ENCODE measurements at places on chromosomes 16 and 17. TPM values are rescaled to one million over a fixed set of nuclear protein-coding genes. Genes with fewer than 3 reads are reported as not detected.
A peak's percentile ranks its signal among the peaks of the same experiment; 100 is the strongest.

- no peak for DNase-seq
Measured at GRCh38 chr16:67516296-67517154, 12.1 kb upstream of the RIPOR1 start.

The HOXB7 gene
- total RNA-seq, result not detected

The CDH8 gene
- 69.0 TPM for total RNA-seq

- DNase-seq, result no peak
Measured at GRCh38 chr16:8581831-8582580, 8.3 kb downstream of the TMEM114 start.

DNA sequence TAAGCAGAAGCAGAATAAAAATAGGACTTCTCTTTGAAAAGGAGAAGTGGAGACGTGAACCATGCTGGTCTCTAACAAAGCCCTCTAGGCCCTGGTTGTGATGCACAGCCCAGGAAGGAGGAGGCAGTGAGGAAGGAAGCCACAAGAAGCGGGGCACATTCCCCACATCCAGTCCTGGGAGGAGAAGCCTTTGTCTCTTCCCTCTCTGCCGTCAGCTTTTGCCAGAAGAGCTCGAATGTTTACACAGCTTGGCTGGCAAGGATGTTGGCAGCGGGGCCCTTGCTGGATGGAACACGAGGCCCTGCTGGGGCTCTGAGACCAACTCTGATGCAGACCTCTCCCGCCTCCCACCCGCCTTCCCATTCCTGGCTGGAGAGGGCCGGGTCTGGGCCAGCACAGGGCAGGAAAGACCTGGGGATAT lies 91.3 kb downstream of the MAF start:
- DNase-seq, result peak; percentile 49

The CDH13 gene
- 76.1 TPM for total RNA-seq

DNA sequence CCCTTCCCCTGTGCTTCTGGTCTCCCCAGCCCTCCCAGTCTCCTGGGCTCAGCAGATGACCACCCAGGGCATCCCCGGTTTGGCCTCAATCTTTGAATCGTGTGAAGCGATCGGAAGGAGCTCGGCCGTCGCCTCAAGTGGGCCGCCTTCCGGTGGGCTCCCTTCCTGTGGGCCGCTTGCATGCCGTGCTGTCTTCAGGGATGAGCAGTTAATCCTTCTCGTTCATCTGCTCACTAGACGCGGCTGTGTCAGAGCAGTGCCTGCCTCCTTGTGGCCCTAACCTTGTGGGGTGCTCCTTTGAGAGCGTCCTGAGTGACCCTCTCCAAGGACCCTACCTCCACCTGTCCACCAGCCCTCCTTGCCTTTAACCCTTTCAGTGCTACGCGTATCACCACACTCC lies 40.4 kb downstream of the BAIAP2 start:
- no peak for DNase-seq

The ATP6V0C gene
- total RNA-seq, result 641 TPM

The CETP gene
- total RNA-seq, result not detected

- no peak for DNase-seq
Measured at GRCh38 chr17:2387086-2388019, 13.5 kb downstream of the MNT start.

- no peak for DNase-seq
Measured at GRCh38 chr17:72591289-72592241, 470.7 kb downstream of the SOX9 start.

The PDE6G gene
- not detected for total RNA-seq

GRCh38 chr17:19411631-19412030 lies 599 bp downstream of the RNF112 start:
- DNase-seq, result peak; percentile 46

GRCh38 chr17:60256174-60256573 lies 106.4 kb downstream of the CA4 start:
- no peak for DNase-seq

DNA sequence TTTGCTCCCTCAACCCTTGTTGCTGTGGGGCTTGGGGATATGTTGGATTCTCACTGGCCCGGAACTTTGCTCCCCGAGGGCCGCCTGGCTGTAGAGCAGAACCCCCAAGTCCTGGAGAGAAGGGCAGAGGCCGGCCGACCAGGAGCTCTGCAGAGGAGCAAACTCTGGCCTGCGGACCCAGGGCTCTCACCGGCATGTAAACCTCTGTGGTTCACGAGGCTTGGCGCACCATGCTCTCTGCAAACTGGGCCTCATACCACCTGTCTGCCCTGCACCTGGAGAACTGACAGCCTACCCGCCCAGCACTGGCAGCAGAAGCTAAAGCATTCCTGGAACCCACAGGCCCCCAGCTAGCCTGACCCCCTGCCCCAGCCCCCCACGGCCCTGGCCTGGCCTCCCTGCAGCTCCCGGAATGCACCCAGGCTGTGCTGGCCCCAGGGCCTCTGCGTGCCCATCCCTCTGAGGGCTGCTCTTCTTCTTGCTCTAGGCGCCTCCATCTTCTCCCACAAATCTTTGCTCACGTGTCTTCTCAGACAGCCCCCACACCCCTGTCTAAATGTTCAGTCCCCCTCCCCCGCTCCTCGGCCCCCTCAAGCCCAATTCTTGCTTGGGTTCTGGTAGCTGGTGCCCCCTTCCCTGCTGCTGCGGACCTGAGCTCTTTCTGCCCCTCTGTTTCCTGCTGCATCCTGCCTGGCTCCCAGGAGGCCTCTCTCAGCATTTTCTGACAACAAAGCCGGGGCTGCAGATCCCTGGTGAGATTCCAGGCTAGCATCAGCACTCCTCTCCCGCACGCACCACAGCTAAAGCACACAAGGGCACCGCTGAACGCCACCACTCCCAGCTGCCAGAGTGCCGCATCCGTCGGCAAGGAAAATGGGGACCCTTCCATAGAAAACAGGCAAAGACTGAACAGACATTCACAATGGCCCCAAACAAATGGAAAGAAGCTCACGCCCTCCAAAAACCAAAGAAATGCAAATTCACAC lies 23.3 kb downstream of the ACTG1 start:
- DNase-seq, result no peak

- DNase-seq, result no peak
Measured at GRCh38 chr16:78274771-78275170, 175.3 kb downstream of the WWOX start.

DNA sequence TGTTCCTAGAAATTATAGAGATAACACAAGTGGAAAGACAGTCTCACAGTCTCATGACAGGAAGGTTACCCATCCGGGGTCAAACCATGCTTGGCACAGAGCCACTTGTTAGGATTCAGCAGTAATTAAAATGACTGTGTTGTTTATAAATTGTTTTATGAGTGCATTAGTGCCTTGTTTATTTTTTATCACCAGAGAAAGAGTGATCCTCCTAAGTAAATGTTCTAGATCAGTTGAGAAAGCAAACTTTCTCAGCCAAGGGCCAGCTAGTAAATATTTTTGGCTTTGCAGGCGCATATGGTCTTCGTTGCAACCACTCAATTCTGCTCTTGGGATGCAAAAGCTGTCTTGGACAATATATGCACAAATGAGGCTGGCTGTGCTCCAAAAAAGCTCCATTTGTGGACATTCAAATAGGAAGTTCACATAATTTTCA lies 253.9 kb upstream of the CACNG5 start:
- DNase-seq, result no peak

The KIF2B gene
- not detected for total RNA-seq

GRCh38 chr16:30470632-30470995 lies 1.9 kb upstream of the ITGAL start:
- DNase-seq, result no peak

The GSPT1 gene
- 66.8 TPM for total RNA-seq

The TAT gene
- total RNA-seq, result not detected

The SLC13A2 gene
- not detected for total RNA-seq

Measured in dorsolateral prefrontal cortex (tissue), 122 donors.